Activated CD4-positive, alpha-beta T cell treated with anti-CD3 and anti-CD28 coated beads, Interleukin-2, Interleukin-4, amounts not matched to agents 100 ng/mL and 50 ng/mL, durations not matched to agents 16 hours and 8 hours (primary cell): ENCODE measurements at places on chromosomes 1 and 21.

DNA sequence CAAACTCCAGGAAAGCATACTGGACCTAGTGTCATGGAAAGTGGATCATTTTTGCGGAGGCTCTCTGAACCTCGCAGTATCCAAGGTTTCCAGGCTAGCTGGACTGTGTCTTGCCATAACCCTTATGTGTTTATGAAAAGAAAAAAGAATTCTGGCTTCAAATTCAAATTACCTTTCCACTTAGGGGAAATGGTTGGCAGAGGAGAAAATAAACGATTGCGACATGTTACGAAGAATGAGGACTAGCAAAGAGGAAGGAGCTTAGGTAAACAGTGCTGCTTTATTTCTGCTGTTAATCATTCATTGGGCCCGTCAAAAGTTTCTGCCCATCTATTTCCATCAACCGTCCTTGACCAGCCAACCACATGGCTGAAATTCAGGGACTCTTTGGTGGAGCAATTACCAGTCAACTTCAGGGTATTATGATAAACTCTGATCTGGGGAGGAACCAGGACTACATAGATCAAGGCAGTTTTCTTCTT is at the start of gene C4BPA:
TSS of gene C4BPA (plus strand) at position 342 of the 482 bp plus-strand sequence. CDS start 8,793 bp downstream, outside the sequence.
- no peak for DNase-seq

DNA sequence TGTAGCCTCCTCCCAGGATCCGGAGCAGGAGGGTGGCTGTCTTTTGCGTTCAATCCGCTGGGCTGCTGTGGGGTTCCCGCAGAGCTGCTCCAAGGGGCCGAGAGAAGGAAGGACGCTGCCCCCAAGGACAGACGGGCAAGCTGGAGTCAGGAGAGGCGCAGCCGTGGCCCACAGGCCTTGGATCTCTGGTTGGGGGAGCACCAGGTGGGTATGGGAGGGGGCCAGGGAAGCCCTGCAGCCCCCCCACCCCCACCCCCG is 15.9 kb upstream of the SKI start:
- DNase-seq: no peak

DNA sequence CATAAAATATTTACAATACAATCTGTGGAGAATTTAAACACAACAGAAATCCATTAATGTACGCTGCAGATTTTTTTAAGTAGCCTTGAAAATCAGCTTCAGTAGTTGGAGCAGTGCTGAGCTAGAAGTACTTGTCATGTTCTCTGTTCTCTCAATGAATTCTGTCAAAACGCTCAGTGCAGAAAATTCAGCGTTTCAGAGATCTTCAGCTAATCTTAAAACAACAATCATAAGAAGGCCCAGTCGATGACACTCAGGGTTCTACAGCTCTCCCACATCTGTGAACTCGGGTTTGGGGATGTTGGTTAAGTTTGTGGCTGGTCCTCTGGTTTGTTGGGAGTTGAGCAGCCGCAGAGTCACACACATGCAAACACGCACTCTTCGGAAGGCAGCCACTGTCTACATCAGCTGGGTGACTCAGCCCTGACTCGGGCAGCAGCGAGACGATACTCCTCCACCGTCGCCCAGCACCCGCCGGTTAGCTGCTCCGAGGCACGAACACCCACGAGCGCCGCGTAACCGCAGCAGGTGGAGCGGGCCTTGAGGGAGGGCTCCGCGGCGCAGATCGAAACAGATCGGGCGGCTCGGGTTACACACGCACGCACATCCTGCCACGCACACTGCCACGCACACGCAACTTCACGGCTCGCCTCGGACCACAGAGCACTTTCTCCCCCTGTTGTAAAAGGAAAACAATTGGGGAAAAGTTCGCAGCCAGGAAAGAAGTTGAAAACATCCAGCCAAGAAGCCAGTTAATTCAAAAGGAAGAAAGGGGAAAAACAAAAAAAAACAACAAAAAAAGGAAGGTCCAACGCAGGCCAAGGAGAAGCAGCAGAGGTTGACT is 161.2 kb downstream of the RUNX1 start:
- peak; percentile 85 for DNase-seq

GRCh38 chr1:245588116-245588639 is 433.4 kb downstream of the KIF26B start:
- no peak for DNase-seq

DNA sequence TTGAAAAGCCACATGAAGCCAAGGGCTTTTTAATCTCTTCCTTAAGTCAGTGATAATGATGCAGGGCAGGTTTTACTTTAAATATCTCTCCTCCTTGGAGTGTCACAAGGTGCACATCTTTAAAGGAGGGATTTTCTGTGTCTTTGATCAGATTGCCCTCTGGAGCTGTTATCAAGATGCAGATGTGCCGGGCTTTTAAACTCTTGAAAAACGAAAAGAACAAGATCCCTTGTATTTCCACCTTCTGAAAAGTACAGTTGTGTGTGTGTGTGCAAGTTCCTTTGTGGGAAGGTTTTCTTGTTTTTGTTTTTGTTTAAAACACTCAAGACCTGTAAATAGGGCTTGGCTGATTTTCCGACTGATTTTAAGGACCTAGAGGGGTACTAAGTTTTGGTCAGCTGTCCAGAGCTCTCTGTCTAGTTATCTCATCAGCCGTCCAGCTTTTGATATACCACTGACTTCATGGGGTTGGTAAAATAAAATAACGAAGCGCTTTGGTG is 1.6 kb downstream of the MARK1 start:
- DNase-seq: no peak

DNA sequence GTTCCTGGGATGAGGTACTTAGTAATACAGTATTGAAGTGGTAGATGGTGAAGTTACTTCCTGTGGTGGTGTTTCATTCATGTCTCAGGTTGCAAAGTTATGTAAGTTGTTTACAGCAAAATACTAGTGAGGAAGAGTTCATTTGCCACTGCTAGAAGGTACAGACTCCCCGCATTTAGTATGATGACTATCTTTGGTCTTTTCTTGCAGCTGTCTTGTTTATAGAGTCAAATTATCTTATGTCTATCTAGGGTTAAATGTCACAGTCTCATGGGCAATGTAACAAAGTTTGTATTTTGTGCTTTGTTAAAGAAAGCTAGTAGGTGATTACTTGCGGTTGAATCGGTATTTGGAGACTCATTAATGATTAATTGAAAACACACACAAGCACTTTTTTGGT is 50.2 kb downstream of the LRRC8D start:
- DNase-seq: no peak

DNA sequence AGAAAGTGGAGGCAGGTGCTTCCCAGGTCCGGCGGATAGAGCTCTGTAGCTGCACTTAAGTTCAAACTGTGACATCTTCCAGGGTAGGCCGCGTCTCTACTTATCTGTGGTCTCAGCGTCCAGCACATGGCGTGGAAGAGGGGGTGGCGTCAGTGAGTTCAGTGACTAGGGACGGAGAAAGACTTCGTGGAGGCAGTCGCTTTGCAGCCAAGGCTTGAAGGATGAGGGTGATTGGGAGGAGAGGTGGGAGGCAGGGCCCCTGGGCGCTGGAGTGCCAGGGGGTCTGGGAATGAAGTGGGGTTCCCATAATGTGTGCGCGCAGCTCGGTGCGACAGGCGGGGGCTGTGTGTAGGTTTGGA is 444 bp upstream of the AGO1 start:
- no peak for DNase-seq

GRCh38 chr1:226209307-226210059 is 14.0 kb upstream of the MIXL1 start:
- no peak for DNase-seq

DNA sequence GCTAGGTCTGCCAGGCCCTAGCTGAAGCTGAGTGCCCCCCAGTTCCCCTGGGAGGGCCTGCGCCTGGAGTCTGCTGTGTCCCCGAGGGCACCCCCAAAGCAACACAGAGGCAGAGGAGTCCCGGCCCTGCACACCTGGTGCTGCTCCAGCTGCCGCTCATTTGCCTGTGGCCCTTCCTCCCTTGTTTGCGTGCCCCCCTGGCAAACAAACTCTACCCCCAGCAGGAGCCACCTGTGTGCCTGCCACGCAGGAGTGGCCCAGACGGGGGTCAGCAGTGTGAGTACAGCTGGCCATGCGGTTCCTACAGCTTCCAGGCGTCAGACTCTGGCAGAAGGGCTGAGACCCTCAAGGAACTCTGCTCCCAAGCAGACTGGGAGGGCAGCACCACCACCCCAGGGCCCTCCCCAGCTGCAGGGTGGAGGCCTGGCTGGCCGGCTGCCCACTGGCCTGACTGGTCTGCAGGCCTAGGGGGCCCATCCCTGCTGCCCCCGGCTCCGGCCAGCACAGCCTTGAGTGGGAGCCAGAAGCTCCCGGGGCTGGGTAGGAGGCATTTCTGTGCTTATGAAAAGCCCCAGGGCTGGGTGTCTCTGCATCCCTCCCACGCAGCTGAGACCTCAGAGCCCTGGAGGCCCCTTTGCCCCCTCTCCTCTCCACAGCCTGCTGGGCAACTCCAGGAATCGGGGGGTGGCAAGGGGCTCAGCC is 563 bp upstream of the TAS1R3 start:
- no peak for DNase-seq

DNA sequence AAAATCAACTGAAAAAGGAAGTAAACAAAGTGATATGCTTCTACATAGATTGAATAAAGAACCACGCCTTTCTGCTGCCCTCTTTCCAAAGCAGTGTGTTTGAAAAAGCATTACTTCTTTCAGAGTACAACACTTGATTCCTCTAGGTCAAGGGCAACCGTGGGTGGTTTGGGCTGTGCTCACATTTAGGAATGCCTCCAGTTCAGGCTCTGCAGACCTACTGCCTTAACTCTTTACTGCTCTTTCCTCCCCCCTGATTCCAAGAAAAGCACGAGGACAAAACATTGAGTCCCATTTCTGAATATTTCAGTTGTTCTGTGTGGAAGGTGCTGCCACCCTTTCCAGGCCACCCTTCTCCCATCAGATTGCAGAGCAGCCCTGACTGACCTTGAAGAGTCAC is 45.2 kb downstream of the ADAMTS1 start:
- DNase-seq: no peak

- DNase-seq: no peak
Measured at GRCh38 chr1:95475686-95476457, 241.9 kb downstream of the RWDD3 start.

DNA sequence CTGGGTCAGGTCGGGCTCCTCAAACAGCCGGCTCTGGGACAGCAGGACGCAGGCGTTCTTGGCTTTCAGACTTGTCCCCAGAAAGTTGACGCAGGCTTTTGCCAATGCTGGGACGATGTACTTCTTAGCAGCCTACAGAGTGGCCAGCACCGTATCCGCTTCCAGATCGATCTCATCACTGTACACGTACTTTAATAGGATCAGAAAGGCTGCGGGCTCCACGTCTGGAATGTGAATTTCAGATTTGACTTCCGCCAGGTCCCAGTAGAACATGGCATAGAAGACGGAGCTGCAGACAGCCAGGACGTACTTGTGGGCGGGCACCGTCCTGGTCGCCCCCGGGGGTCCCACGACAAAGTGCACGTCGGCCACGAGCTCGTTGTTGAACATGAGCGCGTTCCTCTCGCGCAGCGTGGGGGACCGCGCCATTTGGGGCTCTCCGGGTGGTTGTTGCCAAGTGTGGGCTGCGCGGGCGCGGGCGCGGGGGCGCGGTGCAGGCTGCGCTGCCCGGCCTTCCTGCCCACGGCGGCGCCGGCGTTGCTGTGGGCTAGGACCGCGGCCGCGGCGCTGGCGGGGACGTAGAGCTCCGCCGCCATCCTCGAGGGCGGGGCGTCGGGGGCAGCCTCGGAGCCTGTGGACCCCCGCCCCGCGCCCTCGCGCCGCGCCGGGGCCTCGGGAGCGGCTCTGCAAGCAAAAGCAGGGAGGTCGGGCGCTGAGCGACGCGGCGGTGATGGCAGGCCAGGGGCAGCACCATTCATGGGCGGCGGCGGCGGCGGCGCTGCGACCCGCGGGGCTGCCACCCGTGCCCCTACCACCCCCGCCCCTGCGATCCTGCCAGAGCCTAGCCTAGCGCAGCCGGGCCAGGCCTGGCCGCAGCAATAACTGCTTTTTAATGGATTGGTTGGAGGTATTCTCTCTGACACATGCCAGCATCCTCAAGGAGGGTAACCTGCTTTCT is 10.6 kb downstream of the CNR2 start:
- DNase-seq: no peak

- DNase-seq: no peak
Measured at GRCh38 chr1:113058941-113059706, 13.9 kb upstream of the LRIG2 start.

DNA sequence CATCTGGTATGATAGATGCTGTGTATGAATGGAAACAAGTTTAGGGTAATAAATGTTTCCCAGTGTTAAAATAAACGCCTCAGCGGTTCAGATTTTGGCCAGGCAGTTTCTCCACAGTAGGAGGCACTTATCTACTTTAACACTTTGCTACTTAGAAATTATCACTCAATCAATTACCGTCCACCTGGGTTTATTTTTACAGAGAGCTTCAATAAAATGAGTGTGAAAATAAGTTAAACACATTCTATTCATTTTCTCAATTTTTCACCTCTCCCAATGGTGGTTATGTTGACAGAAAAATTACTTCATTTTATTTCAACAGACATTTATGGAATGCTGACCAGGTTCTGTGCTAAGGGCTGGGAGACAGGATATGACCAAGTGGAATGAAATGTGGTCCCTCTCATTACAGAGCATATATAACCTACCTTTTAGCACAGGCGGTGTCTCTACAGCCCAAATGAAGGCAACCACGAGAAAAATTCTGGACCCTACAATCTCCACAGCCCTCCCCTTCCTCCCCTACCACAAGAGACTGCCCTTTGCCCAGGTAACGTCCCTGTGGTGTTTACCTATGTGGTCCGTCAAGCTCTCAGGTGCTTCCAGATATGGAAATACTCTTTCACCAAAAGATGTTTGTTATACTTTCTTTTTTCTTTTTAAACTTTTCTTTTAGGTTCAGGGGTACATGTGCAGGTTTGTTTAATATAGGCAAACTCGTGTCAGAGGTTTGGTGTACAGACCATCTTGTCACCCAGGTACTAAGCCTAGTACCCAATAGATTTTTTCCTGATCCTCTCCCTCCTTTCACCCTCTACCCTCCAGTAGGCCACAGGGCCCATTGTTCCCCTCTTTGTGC is 105.5 kb downstream of the HLCS start:
- no peak for DNase-seq

DNA sequence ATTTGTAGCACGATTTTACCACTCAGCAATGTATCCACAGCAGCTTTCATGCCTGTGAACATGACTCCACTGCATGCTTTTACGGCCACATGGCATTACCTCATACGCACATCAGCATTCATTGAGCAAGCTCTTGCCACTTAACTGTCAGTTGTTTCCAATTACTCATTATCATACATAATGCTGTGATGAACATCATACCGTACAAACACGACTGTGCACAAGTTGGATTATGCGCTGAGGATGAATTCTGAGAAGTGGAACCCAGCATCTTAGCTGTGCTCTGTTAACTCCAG is 9.6 kb downstream of the UMODL1 start:
- no peak for DNase-seq

DNA sequence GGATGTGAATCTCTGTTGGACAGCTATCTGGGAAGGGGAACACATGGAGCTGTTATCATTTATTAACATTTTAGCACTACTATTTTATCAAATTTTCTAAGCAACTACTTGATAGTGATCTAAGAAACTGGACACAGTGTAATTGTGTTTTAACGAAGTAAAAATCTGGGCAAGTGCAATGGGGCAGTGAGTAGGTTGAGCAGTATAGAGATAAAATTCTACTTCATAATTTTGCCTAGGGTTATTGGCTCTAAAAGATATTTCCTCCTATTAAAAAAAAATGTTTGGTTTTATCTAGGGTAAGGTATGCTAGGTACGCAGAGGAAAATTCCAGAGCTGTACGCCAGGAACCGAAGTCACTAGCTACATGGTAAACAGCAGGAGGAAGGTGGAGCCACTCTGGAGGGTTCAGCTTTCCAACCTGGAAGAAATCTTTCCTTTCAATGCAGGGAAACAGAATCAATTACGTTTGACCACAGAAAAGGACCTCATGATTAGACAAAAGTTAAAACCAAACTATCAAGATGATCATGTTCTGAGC is 43.3 kb downstream of the BCAR3 start:
- no peak for DNase-seq

GRCh38 chr1:109718495-109718894 is 6.4 kb downstream of the GSTM5 start:
- no peak for DNase-seq
